Stimulated activated CD8-positive, alpha-beta memory T cell treated with anti-CD3 and anti-CD28 coated beads, Interleukin-4, amount 100 ng/mL, for 48 hours (primary cell): ENCODE measurements at places on chromosomes 12 and 14.

DNA sequence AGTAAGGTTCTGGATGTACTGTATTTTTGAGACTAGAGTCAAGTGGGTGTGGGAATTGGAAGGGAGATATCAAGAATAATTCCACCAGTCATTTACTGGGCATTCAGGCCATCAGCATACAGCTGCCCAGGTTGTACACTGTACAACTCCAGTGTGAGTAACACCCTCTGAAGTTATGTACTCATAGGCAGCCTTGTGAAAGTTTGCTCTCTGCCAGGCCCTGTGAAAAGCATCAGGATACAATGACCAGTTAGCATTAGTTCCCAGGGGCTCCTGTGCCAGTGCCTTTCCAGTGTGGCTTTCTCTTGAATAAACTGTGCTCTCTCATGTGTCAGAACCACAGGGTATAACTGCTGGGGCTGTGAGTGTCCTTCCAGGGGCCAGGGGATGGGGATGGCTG lies 89.7 kb downstream of the LGMN start:
- no peak for DNase-seq

DNA sequence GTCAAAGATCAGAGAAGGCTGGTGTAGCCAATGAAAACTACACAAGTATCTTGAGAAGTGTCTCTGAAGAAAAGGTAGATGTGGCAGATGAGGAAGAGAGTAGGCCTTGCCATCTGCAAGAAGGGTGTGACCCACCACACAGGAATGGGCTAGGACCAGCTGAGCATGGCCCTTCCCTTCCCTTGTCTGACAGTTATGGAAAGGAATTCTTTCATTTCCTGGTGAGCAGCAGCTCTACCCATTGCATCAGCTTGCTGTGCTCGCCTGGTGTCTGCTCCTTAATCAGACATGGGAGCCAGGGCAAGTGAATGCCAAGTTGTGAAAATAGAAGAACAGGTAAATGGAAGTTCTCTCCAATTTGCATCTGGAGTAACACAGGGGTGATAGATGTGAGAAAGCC lies 145.2 kb upstream of the KRR1 start:
- no peak for DNase-seq

- no peak for DNase-seq
Measured at GRCh38 chr12:65570451-65571130, 253.7 kb upstream of the HMGA2 start.

GRCh38 chr14:72722201-72722785 lies 171.6 kb downstream of the DPF3 start:
- no peak for DNase-seq

DNA sequence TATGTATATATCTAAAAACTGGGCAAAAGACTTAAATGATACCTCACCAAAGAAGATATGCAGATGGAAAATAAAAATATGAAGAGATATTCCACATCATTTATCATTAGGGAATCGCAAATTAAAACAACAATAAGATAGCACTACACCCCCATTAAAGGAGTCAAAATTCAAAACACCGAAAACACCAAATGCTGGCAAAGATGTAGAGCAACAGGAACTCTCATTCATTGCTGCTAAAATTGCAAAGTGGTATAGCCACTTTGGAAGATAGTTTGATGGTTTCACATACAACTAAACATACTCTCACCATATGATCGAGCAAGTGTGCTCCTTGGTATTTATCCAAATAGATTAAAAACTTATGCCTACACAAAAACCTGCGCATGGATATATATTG lies 131.5 kb upstream of the BCL2L14 start:
- no peak for DNase-seq

DNA sequence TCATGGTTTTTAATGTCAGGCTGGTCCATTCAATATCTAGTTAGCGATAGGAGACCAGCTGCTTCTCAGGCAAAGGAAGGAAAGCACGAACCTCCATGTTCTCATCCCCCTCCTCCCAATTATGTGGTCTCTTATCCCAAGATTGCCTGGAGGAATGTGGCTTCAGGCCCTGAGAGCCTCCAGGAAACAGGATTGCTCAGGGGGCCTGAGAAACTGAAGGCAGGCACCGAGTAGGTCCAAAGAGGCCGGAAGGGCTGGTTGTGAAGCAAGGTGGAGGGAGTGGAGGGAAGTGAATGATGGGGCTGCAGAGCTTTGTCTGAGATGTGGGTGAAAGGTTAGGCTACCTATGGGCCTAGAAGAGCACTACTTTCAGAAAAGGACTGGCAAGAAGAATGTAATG lies 188.2 kb upstream of the DDHD1 start:
- DNase-seq: no peak
